Stimulated activated CD4-positive, alpha-beta T cell treated with anti-CD3 and anti-CD28 coated beads, Interleukin-1b, Interleukin-23, amount 100 ng/mL, for 1 hour (primary cell): ENCODE measurements at places on chromosomes 11 and 22.

DNA sequence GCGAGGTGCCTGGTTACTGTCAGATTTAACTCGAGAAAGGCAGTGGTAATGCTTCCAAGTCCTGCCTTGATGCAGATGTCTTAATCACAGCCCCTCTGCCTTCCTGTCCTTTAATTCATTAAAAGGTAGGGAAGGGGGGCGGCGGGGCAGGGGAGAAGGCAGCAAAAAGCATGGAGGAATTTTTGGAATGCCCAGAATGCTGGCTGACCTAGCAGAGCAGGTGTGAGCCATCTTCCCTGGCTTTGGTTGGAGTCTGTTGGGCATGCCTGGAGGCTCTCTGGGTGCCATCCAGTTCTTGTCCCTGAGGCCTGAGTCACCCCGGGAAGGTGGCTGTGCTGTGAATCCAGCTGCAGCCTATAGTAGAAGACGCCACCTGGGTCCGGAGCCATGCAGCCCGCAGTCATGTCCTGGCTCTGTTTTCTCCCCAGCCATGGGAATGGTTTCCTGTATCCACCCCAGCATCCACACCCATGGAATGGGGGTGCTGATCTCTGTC is 15.6 kb downstream of the KIAA1671 start:
- DNase-seq: no peak

GRCh38 chr11:45754261-45754709 is 50.7 kb upstream of the SLC35C1 start:
- no peak for DNase-seq

- no peak for DNase-seq
Measured at GRCh38 chr11:111855506-111855905, 15.9 kb downstream of the ALG9 start.

DNA sequence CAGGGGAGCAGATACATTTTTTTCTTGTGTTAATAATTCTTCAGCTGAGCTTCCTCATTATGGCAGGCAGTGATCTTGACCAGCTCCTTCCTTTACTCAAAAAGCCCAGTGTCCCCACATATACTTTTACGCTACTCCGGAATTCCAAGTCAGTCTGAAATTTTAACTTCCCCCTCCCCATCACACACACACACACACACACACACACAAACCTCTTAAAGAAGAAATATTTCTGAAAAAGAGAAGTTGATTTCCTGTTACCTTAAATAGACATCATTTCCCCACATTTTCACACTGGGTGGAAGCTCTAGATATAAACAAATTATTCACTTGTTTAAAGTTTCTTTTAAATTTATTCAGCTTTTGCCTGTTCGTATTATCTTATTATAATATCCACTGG is 113.9 kb downstream of the DBX1 start:
- DNase-seq: no peak

DNA sequence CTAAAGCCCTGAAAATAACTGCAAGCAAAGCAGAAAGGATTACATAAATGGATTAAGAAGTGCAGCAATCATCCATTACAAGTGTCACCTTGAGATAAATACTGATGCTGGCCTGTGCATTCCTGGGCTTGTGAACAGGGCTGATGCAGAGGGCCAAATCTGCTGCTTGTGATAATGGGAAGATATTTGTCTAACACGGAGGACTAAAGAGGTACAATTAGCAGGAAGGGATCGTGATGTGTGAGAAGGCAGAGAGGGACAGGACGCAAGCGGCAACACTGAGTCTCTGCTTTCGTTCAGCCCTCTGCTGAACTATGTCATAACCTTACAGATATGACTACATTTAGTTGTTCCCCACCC is 107.7 kb upstream of the DDI1 start:
- DNase-seq: no peak

- DNase-seq: no peak
Measured at GRCh38 chr11:87903345-87903744, 271.9 kb downstream of the RAB38 start.
